Activated CD4-positive, CD25-positive, alpha-beta regulatory T cell treated with anti-CD3 and anti-CD28 coated beads, Interleukin-2, amount 50 U/mL, for 16 hours (primary cell): ENCODE measurements at places on chromosomes 5 and 9.

GRCh38 chr9:116484492-116485061 is 202.5 kb upstream of the TRIM32 start:
- no peak for DNase-seq

GRCh38 chr5:106374956-106375355 is 1295.8 kb downstream of the EFNA5 start:
- DNase-seq: no peak

GRCh38 chr5:178269499-178269898 is 36.9 kb upstream of the PHYKPL start:
- DNase-seq: no peak

GRCh38 chr5:172284611-172284980 is 1.0 kb upstream of the UBTD2 start:
- no peak for DNase-seq

DNA sequence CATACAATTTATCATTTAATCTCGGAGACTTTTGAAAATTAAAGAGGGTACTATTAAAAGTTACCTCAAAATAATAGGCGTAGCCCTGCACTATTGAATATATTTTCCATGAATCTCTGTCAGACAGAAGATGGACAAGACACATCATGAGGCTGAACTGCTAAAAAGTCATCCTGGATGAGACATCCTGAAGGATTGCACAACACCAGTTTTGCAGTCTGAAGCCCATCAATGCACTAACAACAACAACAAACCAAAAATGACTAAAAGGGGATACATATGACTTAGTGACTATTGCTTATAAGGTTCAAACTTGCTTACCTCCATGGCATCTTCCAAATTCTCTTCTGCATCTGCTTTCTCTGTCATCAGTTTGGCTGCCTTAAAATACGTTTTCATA is 15.7 kb downstream of the LMBRD2 start:
- no peak for DNase-seq
